Stimulated activated naive CD8-positive, alpha-beta T cell treated with anti-CD3 and anti-CD28 coated beads, Interleukin-15, amount 100 ng/mL, for 72 hours (primary cell): ENCODE measurements at places on chromosomes 11 and 22.
A peak's percentile ranks its signal among the peaks of the same experiment; 100 is the strongest.

- DNase-seq: no peak
These were observed 34.5 kb downstream of the TNKS1BP1 start for GRCh38 chr11:57290288-57290687.

DNA sequence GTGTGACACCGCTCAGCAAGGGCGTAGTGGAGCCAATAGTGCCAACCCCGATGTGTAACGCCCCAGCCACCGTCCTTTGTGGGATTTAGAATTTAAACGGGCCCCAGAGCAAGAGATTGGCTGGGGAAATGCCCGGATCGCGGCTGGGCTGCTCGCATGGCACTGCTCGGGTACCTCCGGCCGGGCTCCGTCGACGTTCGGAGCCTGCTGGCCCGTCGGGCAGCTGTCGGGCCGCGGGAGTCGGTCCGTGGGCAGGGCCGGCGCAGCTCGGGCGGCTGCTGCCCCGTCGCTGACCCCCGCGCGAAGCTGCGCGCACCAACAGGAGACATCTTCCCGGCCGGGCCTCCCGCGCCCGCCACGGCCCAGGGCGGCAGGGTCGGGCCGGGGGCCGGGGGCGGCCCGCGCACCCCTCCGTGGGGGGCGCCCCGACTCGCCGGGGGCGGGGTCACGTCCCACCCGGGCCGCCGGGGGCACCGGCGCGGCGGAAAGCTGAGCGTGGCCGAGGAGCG is 1.3 kb upstream of the KDM2A start:
- DNase-seq: peak; percentile 69

DNA sequence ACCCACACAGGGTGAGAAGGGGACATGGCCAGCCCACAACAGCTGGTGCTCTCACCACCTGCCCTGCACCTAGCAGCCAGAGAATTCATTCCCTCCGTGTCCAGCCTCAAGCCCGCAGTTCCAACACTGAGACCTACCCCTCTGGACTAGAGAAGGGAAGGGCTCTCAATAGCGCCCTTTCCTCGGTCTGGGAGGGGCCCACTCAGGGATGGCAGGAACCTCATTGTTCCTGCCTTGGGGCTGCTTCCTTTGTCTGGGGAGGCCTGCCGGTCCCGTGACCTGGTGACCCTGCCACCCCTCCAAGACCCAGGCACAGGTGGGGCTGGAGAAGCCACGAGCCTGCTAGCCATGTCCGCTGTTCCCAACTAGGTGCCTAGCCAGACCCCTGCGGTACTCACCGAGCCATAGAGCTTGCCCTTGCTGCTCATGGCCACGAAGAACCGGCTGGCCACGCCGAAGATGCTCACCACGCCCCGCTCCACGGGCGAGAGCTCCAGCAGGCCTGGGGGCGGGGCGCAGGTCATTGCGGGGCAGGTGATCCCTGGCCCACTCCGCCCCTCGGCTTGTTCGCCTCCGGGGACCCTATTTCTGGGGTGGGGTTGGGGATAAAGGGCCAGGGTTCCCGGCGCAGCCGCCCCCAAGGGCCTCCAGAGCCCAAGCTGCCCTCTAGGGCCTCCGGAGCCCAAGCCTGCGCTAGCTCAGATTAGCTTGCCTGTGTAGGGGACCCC is 1.4 kb downstream of the FGF4 start:
- no peak for DNase-seq

DNA sequence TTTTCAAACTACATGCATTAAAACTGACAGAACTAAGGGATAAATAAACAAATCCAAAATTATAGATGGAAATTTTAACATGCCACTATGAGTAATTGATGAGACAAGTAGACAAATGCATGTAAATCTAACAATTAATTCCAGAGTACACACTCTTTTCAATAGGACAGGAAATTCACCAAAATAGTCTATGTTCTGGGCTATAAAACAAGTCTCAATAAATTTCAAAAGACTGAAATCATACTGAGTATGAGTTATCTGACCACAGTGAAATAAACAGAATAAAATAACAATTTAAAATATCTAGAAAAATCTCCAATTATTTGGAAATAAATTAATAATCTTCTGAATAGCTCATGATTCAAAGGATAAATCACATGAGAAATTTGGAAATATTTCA is 38.5 kb upstream of the ME3 start:
- no peak for DNase-seq

DNA sequence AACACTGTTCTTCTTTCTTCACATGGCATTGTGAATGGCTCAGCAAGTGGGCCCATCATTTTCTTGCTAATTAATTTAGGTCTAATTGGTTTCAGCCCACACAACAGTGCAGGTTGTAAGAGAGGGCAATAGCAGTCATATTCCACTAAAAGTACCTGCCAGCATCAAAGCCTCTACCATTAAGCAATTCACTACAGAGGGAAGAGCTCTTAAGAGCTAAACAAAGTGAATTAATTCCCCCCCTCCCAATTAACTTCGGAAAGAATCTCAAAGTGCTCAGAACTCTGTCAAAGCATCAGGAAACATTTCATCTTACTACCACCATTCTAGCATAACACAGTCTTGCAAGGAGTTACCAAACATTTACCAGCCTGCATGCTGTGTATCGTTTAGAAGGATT is 133.9 kb upstream of the UBASH3B start:
- no peak for DNase-seq

GRCh38 chr11:16558494-16558893 is 180.0 kb upstream of the C11orf58 start:
- DNase-seq: no peak

DNA sequence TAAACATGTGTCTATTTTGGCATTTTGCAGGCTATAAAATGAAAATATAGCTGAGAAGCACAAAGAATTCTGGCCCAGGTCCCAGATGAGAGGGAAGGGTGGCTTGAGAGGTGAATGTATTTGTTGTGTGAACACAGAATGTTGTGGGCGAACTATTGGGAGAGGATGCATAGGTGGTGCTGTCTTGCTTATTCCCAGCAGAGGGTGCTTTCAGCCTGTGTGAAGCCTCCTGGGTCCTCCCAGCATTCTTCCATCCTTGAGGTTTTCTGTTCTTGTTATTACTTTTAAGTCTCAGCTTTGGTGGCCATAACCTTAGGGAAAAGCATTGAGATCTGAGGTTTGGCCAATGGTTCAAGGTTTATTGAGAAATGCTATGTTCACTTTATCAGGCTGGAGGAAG is 108.7 kb upstream of the SNX19 start:
- DNase-seq: no peak

- peak; percentile 47 for DNase-seq
These were observed 2.3 kb downstream of the IFITM1 start for GRCh38 chr11:316031-316701.

GRCh38 chr11:119373921-119374631 is 7.4 kb downstream of the USP2 start:
- DNase-seq: no peak

DNA sequence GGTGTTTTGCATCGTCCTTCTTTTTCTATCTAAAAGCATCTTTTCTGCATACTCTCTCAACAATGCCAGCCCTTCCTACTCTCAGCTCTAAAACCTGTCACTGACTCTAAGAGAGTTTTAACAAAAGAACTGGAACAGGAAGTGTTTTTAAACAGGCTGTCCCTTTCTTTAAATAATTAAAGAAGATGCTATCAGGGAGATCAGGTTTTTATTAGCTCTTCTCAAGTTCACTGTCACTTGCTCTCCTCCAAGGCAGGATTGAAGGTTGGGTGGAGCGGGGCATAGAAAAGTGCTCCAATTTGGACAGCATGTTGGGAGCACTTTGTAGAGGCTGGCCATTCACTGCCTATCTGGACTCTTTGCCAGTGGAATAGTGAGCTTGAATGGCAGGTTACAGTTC is 56.4 kb upstream of the BARX2 start:
- DNase-seq: no peak

GRCh38 chr11:62353841-62354240 is 16.6 kb downstream of the ASRGL1 start:
- DNase-seq: no peak

DNA sequence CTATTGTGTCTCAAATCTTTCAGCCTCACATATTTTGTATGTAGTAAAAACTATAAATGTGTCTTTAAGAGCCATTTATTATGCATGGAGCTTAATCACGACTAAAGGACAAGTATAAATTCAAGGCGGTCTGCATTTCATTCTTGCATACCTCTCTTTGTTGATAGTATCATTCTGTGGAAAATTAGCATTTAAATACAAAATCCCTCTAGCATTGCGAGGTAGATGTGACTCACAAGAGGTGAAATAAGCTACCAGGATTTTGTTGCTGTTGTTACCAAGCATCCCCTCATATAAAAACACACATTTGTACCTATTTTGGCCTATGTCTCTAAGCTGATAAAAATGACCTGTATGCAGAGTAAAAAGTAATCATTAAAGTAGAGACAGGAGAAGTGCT is 537.4 kb upstream of the LUZP2 start:
- no peak for DNase-seq
